ENCODE measurements at places on chromosomes 4 and X.
A peak's percentile ranks its signal among the peaks of the same experiment; 100 is the strongest.

DNA sequence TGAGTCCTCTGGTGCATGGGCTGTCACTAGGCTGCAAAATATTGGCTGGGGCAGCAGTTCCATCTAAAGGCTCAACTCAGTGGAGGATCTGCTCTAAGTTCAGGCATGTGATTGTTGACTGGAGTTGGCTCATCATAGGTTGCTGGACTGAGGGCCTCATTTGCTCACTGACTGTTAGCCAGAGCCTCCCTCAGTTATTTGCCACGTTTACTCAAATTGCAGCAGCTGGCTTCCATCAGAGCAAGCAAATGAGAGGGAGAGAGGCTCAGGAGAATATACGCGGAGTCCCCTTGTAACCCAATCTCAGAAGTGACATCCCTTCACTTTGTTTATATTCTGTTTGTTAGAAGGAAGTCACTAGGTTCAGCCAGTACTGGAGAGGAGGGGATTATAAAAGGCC is 54.1 kb downstream of the BMP3 start:
- no peak for DNase-seq

GRCh38 chr4:86556791-86557415 is 37.2 kb upstream of the PTPN13 start:
- DNase-seq = no peak

- DNase-seq = no peak
Measured at GRCh38 chrX:31209005-31209628, 137.3 kb upstream of the FTHL17 start.

GRCh38 chrX:74232859-74233258 is 71.1 kb upstream of the ZCCHC13 start:
- peak; percentile 32 for DNase-seq

- DNase-seq = peak; percentile 22
Measured at GRCh38 chr4:10134141-10134540, 17.5 kb upstream of the WDR1 start.

DNA sequence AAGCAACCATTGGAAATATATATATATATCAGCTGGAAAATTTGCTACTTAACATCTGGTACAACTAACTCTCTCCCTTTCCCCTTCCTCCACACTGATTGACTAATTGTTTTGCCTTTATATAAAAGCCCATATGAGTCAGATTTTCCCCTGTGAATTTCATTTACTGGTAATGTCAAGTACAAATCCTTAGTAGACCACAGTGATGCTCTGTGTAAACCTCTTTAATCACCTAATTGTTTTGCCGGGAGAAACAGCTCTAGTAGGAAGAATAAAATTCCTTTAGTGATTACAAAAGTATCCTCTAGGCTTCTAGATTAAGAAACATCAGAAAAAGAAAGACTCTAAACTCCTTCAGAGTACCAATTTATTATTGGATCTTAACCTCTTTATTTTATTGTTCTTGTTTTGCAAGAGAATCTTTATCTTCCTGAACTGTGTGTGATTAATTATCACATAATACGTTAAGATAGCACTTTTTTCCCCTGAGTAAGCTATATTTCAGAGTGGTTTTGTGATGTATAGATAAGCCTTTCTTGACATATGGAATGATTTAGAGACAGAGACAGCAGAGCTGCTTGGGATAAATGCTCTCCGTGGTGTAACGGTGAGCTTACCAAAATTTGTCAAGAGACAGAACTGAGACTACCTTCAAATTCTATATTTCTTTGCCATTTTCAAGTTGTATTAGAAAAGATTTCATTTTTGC is 1606.4 kb upstream of the TENM3 start:
- no peak for DNase-seq

DNA sequence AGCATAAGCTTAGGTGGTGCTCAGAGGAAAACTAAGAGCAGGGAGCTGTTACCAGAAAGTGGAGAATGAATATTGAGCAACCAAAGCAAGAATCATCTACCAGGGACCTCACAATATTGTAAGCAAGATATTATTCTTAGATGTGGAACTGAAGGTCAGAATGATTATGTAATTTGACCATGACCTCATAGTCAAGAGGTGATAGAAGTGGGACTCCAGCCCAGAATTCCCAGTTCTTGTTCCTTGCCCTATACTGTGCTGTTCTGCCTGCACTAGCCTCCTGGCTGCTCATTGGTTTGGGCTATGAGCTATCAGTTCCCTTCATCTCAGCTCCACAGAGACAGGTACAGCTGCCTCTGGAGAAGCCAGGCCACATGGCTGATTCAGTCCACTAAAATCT is 229.4 kb downstream of the LDB2 start:
- no peak for DNase-seq

DNA sequence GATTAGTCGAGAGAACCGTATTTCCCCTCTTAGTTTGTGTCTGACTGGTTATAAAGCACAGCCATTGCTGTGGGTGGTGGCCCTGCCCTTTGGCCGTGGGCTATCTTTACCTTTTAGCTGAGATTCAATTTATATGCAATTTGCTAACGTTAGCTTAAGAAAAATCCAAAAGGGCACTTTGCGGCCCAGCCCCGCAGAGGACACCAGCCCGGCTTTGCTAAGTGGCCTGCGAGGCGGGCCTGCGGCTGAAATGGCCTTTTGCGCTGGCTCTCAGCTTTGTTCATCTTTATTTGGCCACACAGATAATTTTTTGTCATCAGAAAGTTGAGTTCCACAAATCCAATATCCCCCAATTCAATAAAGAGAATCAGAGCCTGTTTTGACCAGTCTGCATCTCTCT is 48.3 kb downstream of the CPZ start:
- DNase-seq = no peak

GRCh38 chr4:142595222-142595871 is 250.8 kb downstream of the INPP4B start:
- no peak for DNase-seq

- DNase-seq = no peak
Measured at GRCh38 chr4:25552580-25553271, 102.9 kb upstream of the SLC34A2 start.

GRCh38 chrX:581720-582298 is 48.8 kb upstream of the SHOX start:
- peak; percentile 17 for DNase-seq

DNA sequence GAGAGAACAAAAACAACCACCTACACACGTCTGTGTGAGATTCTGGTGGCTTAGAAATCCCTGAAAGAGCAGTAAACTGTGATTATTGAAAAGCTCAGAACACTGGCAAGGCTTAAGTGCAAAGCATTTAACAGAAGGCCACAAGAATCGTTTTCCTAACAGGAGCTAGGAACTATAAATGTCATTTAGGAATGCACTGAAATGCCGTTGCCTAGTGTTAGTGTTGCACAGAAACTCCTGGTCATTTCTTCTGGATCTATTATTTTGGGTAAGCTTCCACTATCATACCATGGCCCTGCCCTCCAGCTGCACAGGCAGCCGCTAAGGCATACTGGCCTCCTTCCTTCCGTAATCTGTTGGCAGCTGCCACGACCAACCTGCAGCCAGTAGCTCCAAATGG is 923.2 kb downstream of the NLGN4X start:
- no peak for DNase-seq

DNA sequence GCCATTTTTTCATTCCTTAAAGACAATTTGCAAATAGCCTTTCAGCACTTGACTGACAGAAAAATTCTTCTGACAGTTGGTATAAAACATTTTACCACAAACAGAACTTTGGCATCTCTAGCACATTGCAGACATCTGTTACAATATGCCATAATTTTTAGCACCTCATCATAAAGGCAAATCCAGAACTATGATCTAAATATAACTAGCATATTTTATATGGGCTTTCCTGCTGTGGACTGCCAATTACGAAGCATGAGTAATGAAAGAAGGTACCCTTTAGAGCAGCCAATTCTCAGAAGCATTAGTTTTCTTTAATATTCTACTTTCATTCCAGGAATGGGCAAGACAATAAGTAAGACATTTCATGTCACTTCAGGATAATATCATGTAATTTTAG is 647.4 kb upstream of the GALNT7 start:
- DNase-seq = no peak

GRCh38 chrX:10158279-10159144 is 1.7 kb downstream of the CLCN4 start:
- DNase-seq = peak; percentile 81

DNA sequence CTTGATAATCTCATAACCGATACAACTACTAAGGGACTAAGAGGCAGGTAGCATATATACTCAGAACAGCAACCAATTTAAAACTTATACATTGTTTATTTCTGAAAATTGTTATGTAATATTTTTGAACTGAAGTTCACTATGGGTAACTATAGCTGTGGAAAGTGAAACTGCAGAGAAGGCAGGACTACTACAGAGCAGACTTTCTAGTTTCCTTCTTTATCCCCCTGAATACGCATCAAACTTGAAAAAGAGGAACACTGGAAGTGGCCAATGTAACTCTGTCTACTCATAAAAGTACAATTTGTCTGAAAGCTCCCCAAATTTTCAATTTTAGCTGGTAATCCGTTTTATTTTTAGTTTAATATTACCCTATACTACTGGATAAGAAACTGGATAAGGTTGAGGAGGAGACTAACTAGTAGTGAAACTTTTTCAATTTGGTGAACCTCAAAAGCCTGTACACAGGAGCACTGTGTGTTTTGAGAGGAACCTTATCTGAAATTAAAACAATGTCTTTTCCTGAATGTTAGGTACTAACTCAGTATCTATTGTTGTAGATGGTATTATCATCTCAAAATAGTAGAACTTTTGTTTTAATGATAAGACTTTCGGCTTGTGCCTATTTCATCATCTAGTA is 225.8 kb downstream of the GABRG1 start:
- DNase-seq = no peak

GRCh38 chr4:20764366-20764992 is 64.2 kb downstream of the PACRGL start:
- DNase-seq = no peak

GRCh38 chrX:257681-258289 is 23.4 kb upstream of the PLCXD1 start:
- no peak for DNase-seq
